Activated effector memory CD4-positive, alpha-beta T cell treated with anti-CD3 and anti-CD28 coated beads, Interleukin-2, amount 50 U/mL, for 16 hours (primary cell): ENCODE measurements at places on chromosomes 5 and 9.

DNA sequence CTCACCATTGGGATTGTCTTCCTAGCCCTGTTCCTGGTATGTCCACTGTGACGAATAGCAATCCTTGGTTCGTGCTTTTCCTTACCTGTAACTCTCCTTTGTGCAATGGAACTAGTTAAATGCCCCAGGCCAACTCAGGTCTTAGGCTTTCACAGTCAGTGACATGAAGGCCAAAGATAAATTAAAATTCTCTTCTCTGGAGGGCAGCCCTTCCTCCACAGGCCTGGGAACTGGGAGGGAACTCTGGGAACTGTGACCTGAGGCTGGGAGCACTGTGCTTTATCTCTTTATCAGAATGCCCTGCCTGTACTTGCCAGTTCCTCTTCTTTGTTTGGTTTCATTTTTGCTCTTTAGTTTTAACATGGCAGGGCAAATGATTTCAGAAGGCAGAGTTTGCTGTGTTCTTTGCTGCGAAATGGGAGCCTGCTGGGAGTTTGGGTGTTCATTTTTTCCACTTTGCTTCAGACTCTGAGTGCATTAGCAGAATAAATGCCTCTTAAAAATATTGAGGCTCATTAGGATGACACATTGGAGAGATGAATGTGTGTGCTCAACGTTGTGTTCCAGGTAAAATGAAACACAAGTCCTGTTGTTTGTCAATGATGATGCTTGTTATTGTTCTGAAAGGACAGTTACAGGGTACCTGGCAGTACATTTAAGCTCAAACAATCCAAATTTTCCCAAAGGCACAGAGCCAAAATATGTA lies 118.1 kb downstream of the NUDT12 start:
- no peak for DNase-seq

- DNase-seq = no peak
Observed at GRCh38 chr5:6190838-6191237, 187.5 kb downstream of the MED10 start.

- peak; percentile 59 for DNase-seq
Observed at GRCh38 chr5:444226-444625, 1.2 kb downstream of the EXOC3 start.

DNA sequence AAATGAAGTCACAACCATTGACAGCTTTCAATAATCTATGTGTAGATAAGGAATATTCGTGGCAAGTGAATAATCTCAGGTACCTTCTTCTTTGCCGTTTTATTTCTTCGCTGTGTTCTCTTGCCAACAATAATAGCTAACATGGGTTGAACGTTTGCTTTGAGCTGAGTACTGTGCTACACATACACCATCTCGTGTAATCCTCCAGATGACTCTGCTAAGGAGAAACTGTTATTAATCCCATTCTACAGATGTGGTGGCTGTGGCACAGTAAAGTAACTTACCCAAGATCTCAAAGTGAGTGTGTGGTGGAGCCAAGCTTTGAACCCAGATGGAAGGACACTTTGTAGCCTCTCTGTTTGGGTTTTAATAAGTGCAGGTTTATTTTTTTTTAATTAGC lies 179.7 kb downstream of the C9orf152 start:
- DNase-seq = no peak

GRCh38 chr5:57163553-57164006 lies 10.3 kb upstream of the GPBP1 start:
- no peak for DNase-seq

DNA sequence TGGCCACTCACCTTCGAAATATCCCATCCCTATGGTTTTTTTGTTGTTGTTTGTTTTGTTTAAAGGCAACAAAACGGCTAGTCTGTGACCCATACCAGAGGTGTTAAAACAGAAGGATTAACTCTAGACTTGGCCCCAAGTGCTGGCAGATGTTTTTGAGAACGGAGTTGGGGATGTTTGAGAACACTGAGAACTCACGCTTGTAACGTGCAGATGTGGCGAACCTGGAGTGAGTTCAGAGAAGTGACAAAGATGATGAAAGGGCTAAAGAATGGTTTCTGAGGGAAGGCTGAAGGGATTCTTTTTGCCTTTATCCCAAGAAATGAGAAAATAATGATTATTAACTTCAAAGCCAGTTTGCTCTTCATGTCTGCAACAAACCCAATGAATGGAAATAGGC lies 286.5 kb downstream of the ZNF608 start:
- DNase-seq = no peak
